ENCODE measurements at places on chromosomes 11 and 22.

- DNase-seq, result no peak
Measured at GRCh38 chr22:44536411-44536810, 38.4 kb upstream of the RTL6 start.

GRCh38 chr11:112797648-112798293, 163.4 kb upstream of the NCAM1 start:
- peak; percentile 44 for DNase-seq

DNA sequence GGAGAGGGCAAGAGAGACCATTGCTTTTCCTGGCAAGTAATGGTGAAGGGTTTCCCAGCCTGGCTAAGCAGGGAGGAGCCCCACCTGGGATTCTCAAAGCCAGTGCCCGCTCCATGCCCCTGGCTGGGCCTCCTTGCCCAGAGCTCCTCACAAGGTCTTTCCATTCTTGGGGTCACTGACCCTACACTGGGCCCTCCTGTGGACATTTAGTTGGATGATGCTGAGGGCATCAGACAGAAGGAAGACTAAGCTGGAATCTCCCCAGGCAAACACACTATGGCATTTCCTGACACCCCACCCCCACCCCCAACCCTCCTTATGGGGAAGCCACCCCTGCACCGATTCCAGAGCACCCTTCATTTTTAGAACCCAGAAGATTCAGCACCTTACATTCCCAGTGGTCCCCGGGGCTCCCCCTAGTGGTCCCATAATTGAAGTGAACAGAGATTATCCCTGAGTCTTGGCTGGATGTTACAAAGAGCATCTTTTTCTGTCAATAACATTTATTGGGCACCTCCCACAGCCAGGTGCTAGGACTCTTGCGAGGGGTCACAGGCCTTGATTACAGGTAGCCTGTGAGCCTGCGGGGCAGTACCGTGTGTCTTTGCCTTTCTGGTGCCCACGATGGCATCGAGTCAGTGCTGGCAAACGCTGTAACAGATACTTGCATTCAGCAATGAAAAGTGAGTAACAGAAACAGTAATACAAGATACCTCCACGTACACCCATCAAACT, 548.5 kb downstream of the BUD13 start:
- peak; percentile 38 for DNase-seq

- no peak for DNase-seq
Measured at GRCh38 chr11:62799486-62799885, 5.8 kb downstream of the NXF1 start.

- no peak for DNase-seq
Measured at GRCh38 chr11:113989381-113989780, 14.5 kb downstream of the HTR3A start.

DNA sequence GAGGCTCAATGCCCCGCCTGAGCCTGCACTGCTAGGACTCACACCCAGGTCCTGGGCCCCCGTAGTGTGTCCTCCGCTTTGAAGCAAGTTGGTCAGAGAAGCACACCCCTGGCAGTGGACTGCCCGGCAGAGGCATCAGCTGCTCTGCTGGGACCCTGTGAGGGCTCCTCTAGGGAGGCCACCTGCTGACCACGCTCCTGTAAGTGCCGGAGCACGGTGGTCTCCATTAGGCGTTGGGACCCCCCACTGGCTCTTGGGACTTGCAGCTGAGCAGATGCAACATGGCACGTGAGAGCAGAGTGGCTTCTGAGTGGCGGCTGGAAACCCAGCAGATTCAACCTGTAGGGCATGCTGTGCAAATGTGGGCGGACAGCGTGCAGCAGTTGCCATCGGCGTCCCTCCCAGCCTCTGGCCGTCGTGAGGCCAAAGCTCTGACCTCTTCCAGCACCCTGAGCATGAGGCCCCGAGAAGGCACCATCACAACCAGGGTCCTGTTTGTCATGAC, 16.9 kb downstream of the MRGPRG start:
- DNase-seq, result no peak

DNA sequence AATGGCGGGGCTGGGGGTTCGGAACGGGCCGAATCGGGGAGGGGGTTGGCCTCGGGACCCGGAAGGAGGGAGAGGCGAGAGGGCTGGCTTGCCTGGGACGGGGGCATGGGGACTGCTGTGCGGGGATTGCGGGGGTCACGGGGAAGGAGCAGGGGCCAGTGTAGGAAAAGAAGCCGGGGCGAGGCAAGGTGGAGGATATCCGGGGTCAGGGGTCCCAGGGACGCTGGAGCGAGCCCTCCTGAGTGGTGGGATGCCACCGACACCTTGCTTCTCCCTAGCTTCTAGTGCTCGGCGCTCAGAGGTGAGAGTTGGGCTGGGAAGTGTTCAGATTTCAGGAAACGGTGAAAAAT, 426 bp upstream of the GDPD5 start:
- DNase-seq, result no peak

GRCh38 chr11:108818971-108819370, 154.1 kb downstream of the DDX10 start:
- no peak for DNase-seq

GRCh38 chr11:94106716-94107115, 21.9 kb upstream of the PANX1 start:
- DNase-seq, result no peak

- no peak for DNase-seq
Measured at GRCh38 chr11:124759266-124760204, 2.6 kb downstream of the ESAM start.

DNA sequence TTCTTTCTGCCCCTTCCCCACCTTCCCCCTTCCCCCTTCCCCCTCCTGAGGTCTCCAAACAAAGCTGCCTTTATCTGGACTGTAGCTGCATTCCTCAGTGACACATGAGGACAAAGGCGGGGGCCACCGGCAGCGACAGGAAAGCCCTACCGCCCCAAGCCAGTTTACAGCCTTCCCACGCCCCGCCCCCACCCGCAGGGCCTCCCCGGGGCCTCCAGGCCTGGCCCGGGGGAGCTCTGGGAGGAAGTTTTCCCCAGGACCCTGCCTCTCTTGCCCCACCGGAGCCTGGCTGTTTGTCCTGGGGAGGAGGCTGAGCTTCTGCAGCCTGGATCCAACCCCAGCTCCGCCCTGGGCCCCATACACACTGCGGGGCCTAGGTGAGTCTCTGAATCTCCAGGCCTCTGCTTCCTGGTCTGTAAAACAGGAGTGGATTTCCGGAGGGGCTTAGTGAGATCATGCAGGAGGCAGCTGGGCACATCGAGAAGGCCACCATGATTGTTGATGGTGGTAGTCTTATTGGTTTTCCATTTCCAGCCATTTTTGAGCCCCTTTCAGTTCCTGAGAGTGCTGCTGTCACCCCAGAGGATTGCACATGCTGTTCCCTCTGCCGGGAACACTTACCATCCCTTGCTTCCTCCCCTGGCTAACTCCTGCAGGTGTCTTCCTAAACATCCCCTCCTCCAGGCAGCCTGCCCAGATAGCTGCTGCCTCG, 130.7 kb downstream of the MN1 start:
- DNase-seq, result peak; percentile 30

GRCh38 chr11:60016881-60017280, at the start of gene OOSP4B:
Gene OOSP4B, plus strand, starts transcription at chr11:60017181.
- no peak for DNase-seq

GRCh38 chr11:75625021-75625420, 43.8 kb downstream of the MAP6 start:
- no peak for DNase-seq

- no peak for DNase-seq
Measured at GRCh38 chr11:61694946-61695706, 14.9 kb downstream of the DAGLA start.

- DNase-seq, result no peak
Measured at GRCh38 chr11:35050541-35050995, 88.4 kb upstream of the CD44 start.

GRCh38 chr22:27531782-27532530, 269.6 kb downstream of the MN1 start:
- DNase-seq, result peak; percentile 92

- no peak for DNase-seq
Measured at GRCh38 chr11:77699425-77699824, 61.8 kb upstream of the CLNS1A start.

DNA sequence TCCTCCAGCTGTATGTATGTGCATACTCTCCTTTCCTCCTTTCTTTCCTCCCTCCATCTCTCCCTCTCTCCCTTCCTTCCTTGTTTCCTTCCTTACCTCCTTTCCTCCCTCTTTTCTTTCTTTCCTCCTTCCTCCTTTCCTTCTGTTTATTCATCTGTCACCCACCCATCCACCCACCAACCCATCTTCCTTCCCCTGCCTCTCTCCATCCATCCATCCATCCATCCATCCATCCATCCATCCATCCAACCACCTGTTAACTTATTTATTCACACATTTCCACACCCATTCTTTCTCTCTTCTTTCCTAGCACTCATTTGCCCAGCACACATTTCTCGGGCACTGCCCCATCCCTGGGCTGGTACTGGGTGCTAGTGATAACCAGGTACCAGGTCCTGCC, 443.9 kb downstream of the MIAT start:
- no peak for DNase-seq

DNA sequence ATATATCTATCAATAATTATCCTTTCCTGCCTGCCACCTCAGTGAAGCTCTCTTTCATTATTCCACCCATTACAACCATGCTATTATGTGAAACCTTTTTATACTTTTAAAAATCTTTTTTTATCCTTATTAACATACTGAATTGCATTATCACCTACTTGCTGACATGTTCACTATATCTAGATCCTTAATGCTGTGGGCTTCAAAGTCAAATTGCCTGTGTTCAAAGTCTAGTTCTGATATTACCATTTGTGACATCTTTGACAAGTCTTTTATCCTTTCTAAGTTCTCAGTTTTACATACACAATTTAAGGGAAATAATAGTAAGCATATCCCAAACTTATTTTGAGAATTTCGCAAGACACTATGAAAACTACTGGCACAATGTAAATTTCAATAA, 2239.4 kb downstream of the LRRC4C start:
- DNase-seq, result no peak

- DNase-seq, result no peak
Measured at GRCh38 chr11:75470476-75471080, 37.6 kb upstream of the KLHL35 start.

- no peak for DNase-seq
Measured at GRCh38 chr11:825366-826226, 2.1 kb upstream of the CRACR2B start.

DNA sequence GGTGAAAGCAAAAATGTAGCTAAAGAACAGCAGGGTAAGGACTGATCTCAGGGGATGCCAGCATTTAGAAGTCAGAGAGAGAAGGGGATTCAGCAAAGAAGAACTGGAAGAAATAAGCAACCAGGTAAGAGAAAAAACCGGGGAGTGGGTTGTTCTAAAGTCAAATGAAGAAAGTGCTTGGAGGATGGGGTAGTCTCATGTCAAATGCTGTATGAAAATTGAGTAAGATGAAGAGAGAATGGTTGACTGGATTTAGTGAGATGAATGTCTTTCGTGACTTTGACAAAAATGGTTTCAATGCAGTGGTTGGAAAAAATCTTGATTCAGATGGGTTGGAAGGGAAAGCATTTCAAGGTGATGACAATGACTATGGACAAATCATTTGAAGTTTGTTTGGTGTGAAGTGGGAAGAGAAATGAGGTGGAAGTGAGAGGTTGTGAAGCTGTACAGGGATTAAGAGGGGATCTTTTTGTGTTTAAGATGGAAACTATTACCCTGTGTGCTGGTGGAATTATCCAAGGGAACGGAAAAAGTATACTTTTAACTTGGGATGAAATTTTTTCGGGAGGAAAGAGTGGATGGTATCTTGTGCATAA, 484.0 kb downstream of the ETS1 start:
- no peak for DNase-seq

DNA sequence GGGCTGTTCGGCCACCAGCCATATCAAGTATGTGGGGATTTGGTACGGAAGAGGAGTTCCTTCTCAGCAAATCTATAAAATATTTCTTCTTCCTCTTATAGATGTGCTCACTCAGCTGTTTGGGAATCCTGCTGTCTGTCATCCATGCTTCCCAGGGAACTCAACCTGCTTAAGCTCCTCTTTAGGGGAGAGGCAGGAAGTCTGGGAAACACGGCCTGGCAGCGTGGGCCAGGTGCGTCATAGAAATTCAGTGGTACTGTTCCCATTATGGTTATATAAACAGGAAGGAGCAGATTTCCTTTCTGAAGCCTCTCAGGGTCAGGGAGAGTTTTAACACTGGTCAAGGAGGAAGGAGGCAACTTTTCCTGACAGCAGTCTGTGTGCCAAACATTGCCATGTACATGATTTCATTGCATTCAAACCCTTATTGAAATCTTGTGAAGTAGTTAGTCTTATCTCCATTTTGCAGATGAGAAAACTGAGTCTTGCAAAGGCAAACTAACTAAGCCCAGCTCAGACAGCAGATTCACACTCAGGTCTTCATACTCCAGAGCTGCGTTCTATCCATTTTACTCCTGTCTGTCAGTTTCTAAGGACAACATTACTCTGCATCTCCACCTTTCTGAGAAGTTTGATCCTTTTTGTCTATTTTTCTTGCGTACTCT, 35.4 kb upstream of the AMOTL1 start:
- DNase-seq, result peak; percentile 31

GRCh38 chr11:113529606-113530005, 54.4 kb upstream of the DRD2 start:
- no peak for DNase-seq

DNA sequence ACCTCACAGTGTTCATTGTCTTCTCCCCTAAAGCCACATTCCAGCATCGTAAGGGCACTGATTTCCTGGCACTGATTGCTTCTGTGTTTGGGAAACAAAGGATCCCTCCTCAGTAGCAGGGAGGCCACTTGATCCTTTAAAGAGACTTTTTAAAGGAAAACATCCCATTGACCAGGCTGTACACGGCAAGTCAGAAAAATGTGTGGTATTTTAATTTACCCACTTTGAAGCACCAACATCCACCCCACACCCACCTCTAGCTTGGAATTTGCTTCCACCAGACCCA, 364.9 kb downstream of the SHANK2 start:
- DNase-seq, result no peak

- DNase-seq, result peak; percentile 54
Measured at GRCh38 chr11:128496692-128497060, 90.7 kb downstream of the ETS1 start.

- no peak for DNase-seq
Measured at GRCh38 chr22:26680485-26680884, 23.1 kb downstream of the MIAT start.

DNA sequence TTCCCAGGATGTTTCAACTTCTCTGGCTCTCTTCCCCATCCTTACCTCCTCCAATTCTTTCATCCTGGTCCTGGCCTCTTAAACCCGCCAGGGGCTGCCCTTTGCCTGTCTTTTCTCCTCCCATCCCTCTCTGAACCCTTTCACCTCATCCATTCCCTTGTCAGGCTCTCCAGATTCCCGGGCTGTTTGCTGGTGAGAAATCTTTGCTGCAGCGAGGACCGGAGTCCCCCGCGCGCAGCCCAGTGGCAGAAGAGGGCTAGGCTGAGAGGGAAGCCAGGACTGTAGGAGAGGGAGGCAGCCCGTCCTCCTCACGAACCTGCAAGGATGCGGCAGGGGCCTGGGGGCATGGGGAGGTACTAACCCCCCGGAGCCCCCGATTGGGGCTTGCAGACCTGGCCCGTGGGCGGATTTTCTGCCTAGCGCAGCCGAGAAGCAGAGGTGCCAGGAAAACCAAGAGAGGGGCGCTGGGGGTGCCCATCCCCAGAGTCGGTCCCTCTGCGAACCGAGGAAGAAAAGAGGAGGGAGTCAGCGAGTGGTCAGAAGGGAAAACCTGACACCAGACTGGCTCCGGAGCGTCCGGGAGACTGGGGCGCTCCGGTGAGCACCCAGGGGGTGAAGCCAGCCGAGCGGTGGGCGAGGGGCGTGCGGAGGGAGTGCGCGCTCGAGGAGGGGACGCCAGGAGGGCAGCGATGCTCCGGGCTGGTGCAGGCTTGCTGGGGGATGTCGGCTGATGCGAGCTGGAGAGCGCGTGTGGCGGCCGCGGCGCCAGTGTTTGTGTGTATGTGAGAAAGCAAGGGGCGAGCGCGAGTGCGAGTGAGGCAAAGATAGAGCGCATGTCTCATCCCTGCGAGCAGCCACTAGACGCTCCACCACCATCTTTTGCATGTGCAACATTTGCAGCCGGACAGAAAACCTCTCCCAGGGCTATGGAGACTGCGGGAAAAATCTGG, at the start of gene GRIA4:
GRIA4 (plus strand) TSS at position 242 of the 950 bp plus-strand sequence. CDS start 925 bp downstream, outside the sequence.
- DNase-seq, result peak; percentile 72

Data from fibroblast of skin of right biceps (primary cell).